ENCODE measurements at places on chromosomes 1 and 21.

- no peak for DNase-seq
Observed at GRCh38 chr1:212553676-212554075, 54.9 kb upstream of the ATF3 start.

GRCh38 chr1:196380316-196380715 lies 227.9 kb downstream of the KCNT2 start:
- no peak for DNase-seq

DNA sequence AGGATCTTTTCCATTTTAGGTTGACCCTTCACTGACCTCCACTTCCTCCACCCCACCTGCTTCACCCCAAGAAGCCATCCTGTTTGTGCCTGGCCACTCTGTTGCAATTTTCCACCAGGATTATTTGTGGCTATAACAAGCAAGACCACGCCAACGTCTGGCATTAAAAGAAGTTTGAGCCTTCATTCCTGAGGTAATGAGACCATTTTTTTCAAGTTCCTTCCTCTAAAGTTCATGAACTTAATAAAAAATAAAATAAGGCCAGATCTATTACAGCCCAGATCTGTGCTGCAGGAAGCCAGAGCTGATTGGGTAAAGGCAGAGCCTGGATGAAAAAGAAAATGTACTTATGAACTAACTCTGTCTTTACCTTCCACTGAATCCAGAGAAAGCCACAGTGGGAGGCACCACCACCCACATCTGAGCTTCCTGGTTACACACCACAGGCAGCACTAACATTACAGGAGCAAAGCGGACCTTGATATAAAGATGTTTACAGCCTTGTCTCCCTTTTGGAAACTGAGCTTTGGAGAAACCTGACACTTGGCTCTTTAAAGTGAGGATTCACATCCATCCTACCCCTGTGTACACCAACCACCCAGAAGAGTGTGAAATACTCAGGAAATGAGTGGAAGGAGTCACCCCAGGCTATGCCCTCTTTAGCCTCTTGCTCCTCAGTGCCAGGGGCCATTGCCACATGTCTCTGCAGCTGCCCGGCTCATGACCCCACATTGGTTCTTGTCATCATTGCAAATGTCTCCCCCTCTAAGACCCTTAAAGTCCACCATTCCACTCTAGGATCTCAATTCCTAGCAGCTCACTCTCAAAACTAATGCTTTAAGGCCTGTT lies 293.6 kb downstream of the PLPP3 start:
- DNase-seq: no peak

- DNase-seq: no peak
Observed at GRCh38 chr1:22296701-22297591, 154.0 kb upstream of the WNT4 start.

DNA sequence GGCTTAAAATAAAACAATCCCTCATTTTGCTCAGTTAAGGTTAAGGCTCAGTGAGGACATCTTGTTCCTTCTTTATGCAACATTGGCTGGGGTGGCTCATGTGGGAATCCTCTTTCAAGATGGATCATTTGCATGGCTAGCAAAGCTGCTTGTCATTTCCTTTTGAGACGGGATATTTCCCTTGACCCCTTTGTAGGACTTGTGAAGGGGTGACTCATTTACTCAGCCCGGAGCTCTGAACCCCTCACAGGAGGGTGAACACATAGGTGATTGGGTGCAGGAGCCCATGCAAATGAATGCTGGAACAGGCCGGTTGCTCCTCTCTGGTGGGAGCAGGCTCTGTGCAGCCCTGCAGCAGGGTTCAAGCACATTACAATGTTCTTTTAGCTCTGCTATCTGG lies 15.8 kb upstream of the C8A start:
- DNase-seq: no peak

Measured in NCI-H187 (cell line).